ENCODE measurements at places on chromosomes 5 and 9.

GRCh38 chr5:82707741-82708140, 369.5 kb downstream of the TMEM167A start:
- DNase-seq, result no peak

DNA sequence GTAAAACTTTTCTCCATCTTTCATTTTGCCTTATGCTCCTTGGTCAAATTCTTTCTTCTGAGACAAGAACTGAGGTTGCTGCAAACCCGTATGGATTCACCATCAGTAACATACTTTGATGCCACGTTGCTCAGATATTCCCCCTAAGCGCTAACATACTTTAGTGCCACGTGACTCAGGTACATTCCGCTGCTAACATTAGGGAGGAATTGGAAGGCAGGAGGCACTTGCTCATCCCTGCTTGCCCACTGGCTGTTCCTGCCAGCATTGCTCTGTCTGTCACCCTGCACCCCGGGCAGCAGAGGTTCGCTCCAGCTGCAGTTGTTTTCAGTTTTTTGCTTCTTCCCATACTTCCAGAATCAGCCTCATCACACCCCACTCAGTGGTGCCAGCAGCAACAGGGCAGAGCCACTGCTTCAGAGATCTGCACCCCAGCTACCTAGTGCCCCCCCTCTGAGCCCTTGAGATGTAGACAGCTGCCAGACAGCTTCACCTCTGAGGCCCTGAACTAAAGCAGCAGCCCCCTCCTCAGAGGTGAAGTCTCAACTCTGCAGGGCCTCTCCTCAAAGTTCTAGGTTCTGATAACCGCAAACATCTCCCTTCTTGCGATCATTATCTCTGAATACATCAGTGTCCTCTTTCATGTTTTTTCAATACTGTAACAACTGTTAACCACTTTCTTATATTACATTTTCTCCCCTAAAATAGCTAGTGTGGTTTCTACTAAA, 228.0 kb upstream of the KIF2A start:
- no peak for DNase-seq

DNA sequence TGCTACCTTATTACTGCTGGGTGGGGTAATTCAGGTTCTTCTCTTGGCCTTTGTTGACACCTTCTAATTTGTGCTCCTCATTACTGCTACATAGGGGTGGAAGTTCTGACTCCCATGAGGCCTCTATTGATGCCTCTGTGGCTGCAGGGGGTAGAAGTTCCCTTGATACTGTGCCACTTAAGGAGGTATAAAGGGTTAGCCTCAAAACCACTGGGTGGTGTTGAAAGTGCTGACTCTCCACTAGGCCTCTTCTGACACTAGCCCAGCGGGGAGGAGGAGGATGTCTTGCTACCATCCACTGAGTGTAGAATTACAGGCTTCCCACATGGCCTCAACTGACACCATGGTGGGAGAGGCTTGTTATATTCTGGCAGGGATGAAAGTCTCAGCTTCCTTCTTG, 36.7 kb upstream of the CCDC112 start:
- DNase-seq, result no peak

GRCh38 chr9:109117856-109118807, 1.6 kb downstream of the TMEM245 start:
- DNase-seq, result no peak

DNA sequence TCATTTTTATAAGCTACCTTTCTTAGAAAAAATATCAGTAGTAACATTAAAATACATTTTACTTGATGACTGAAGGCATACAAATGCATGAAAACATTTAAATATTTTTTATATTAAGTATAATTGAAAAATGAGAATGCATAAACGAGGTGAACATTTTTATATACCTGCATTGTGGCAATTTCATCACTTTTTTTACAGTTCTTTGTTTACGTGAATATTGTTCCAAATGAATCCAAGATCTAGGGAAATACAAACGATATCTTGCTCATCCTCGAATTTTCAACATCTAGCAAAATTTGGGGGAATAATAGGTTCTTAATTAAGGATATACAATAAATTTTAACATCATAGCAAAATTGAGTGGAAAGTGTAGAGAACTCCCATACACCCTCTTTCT, 45.5 kb upstream of the ALDH1A1 start:
- DNase-seq, result no peak

- no peak for DNase-seq
These were observed 37.0 kb upstream of the CRB2 start for GRCh38 chr9:123318961-123319421.

GRCh38 chr9:105138306-105138801, 106.1 kb upstream of the SLC44A1 start:
- no peak for DNase-seq

DNA sequence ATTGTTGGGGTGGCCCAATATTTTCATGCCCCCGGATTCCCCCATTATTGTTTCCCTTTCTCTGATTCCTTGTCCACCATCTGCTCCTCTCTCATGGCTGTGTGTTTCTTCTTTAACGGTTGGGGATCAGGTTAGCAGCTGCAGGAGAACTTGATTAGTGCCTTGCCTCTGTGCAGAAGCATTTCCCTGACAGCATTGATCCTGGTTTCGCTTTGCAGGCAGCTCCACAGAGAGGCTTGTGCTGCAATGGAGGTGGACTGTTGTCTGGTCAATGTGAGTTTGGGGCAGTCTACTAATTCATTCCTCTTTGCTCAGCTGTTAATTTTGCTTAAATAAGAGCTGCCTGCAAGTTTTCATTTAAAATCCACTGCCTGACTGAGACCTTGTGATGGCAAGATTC, 32.5 kb upstream of the SSBP2 start:
- no peak for DNase-seq

DNA sequence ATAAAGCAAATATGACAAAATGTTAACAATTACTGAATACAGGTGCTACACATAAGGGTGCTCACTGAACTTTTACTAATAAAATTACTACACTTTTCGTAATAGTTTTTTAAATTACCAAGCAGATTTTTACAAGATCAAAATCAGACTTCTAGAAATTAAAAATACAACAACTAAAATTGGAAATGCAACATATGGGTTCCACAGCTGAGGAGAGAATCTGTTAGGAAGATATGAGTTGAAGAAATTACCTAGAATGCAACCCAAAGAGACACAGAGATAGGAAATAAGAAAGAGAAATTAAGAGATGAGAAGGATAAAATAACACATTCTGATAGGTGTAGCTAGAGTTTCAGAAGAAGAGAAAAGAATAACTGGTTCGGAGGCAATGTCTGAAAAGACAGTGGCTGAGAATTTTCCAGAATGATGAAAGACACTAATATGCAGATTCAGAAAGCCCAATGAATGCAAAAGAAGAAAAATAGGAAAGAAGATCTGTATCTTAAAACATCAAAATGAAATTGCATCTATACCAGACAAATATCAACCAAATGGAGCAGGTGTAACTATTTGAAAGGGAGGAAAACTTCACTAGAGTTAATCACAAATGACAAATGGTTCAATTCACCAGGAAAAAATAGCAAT, 95.8 kb downstream of the MAPKAP1 start:
- no peak for DNase-seq

Measured in effector memory CD8-positive, alpha-beta T cell (primary cell).